Hepatocyte (in vitro differentiated cells): ENCODE measurements at places on chromosomes 5 and 9.

- no peak for DNase-seq
Measured at GRCh38 chr5:80655231-80655774, 520 bp upstream of the DHFR start.

DNA sequence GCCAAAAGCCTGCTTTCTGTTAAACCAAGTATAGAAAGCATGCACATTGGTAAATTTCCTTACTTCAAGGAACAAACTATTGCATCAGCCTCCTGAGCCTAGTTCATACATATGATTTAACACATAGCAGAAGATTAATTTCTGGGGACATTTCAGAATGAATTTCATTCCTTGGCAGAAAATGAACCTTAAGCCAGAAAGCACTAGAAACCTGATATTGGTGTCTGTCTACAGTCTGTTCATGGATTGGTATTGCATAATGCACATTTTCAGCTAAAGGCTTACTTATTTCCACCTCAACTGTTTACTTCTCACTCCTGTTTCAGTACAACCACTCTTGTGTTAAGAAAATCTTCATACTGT, 1471.8 kb upstream of the NUDT12 start:
- no peak for DNase-seq

DNA sequence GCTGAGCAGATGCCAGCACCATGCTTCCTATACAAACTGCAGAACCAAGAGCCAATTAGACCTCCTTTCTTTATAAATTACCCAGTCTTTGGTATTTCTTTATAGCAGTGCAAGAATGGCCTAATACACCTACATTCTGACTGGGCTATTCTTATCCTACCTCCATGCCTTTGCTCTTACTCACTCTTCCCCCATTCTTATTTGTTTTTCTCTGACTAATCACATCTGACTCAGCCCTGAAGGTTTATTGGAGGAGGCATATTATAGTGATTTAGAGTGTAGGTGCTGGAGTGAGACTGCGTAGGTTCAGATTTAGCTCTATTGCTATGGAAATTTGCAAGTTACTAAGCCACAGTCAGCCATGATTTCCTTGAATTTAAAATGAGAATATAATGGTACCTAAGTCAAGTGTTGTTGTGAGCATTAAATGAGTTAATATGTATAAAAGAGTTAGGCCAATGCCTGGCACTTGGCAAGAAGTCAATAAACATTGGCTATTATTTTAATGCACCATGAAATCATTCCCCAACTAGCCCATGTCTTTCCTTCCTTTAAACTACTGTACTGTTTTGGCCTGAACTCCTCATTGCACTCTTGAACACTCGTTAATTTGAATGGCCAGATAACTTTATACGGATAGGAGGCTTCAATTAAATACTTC, 531.2 kb upstream of the ZNF608 start:
- peak; percentile 49 for DNase-seq

- DNase-seq = peak; percentile 96
Measured at GRCh38 chr9:137302118-137302448, at the start of gene NRARP. NRARP (minus strand) TSS chr9:137302271; CDS start chr9:137301928, 343 bp downstream.

DNA sequence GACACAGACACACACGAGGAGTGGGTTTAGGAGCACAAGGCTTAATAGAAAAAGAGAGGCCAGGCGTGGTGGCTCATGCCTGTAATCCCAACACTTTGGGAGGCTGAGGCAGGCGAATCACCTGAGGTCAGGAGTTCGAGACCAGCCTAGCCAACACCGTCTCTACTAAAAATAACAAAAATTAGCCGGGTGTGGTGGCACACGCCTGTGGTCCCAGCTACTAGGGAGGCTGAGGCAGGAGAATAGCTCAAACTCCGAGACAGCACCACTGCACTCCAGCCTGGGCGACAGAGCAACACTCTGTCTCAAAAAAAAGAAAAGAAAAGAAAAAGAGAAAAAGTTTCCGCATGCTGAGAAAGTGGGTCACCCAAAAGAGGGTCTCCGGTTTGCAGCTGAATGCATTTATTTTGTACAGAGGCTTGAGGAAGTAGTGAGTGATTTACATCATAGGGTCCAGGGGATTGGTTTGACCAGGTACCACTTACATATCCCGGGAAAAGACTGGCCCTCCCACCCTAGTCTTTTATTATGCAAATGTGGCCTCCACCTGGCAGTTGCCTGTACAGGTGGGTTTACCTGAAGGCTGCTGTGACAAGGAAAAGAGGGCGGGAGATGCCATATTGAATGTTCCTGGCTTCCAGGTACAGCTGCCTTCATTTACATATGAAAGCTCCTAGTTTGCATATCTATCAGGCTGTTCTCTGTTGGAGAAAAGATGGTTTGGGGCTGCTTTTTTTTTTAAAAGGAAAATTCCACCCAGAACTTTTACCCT, 366.2 kb upstream of the GRAMD2B start:
- DNase-seq = no peak

- no peak for DNase-seq
Measured at GRCh38 chr5:134226441-134227192, 744 bp upstream of the PPP2CA start.

- no peak for DNase-seq
Measured at GRCh38 chr9:18061332-18061731, 412.6 kb upstream of the ADAMTSL1 start.
